COR-L47 (cell line): ENCODE measurements at places on chromosomes 1 and 21.
A peak's percentile ranks its signal among the peaks of the same experiment; 100 is the strongest.

GRCh38 chr1:81801651-81802456 lies 1.1 kb downstream of the ADGRL2 start:
- peak; percentile 48 for DNase-seq

DNA sequence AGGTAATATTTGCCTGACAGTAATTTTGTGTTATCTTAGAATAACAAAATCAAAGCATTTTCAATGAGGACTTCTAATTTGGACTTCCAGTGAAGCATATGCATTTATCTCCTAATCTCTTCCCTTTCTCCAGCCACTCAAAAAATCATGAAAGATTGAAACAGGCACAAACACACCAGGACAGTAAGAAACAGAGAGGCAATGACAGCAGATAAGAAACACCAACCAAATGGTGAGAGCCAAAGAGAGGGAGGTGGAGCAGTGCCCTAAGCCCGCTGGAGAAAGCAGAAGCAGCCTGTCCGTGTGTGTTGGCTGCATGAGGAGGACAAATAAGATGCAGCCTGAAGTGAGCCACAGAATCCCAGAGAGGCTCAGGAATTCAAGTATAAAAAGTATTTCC lies 39.0 kb downstream of the SLC44A3 start:
- no peak for DNase-seq

- no peak for DNase-seq
Measured at GRCh38 chr21:14312871-14313270, 70.1 kb downstream of the HSPA13 start.

DNA sequence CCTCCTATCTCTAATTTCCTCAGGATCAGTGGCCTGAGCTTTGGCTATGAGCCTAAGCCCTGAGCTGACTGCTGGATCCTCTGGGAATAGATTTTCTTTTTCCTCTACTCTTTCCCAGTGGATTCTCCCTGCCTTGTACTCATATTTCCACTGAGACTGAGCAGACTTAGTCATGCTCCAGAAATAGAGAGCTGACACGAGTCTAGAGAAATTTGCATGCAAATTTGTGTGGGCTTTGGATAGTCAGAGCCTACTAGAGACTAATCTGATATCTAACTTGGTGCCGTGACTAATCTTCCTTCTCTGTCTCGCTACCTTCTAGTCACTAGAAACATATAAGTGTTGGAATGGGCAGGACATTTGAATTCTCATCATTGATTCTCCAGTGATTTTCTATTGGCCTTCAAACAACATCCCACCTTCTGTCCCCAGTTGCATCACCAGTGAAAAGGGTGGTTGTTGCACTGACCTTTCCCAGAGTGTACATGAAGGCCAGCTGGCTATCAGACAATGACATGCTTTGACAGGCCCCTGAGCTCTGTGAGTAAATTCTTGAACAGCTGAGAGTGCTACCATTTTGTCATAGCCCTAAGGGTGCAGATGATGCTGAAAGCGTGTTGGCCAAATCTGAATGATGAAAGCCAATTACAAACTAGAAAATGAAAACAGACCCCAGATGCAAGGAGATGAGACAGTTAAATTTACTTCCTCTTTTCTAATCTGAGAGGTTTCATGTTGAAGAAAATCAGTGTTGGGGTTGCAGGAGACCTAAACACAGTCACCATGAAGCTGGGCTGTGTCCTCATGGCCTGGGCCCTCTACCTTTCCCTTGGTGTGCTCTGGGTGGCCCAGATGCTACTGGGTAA lies at the start of gene FCRLA:
TSS of gene FCRLA (plus strand) at position 748 of the 866 bp plus-strand sequence. CDS start at position 784, 36 bp downstream.
- DNase-seq, result no peak

GRCh38 chr1:4172644-4173599 lies 272.9 kb upstream of the C1orf174 start:
- no peak for DNase-seq

DNA sequence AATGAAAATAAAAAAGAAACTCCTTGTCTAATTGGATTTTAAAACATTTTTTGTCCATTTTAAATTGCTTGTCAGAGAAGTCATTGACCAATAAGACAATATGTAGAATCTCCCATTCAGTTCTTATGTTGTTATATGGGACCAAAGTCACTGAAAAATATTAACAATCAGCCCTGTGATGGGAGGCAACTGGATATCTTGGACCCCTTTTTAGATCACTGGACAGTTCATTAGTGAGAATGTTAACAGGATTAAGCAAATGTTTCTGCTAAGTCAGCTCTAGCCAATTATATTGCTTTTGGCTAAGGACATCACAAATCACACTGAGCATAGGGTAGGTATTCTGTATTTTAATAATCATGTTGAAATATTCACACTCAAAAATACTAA lies 609.1 kb upstream of the USP24 start:
- DNase-seq, result no peak
